GM13976 (cell line): ENCODE measurements at places on chromosomes 11 and 22.
A peak's percentile ranks its signal among the peaks of the same experiment; 100 is the strongest.

DNA sequence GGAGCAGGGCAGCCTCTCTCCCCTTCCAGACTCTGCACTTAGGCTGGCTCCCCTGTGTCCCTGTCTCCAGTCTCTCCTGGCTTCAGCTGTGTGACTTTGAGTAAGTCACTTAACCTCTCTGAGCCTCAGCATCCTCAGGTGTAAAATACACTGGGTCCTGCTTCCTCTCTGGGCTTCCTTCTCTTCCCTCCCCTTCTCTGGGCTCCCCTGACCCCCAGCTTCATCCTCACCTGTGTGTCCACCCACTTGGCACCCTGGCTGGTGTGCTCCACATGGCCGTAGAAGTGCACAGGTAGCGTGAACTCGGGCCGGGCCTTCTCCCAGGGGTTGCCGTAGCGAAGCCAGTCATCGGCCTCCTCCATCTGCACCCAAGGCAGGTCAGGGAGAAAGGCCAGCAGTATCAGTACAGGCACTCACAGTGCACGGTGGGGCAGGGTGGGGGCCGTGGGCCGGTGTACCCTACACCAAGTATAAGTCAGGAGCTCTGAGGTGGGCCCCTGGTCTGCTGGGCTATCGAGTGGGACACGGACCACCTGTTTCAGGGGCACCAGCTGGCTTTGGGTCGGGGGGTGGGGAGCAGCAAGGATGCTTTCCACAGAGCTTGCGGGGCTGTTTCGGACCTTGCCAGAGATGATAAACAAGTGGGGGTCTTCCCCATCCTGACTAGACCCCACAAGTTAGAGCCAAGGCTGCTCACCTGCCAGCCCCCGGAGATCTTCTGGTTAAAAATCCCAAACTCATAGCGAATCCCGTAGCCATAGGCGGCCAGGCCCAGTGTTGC is 2.0 kb downstream of the PYGM start:
- no peak for DNase-seq

- no peak for DNase-seq
Measured at GRCh38 chr11:83152264-83152663, 4.7 kb upstream of the PCF11 start.

DNA sequence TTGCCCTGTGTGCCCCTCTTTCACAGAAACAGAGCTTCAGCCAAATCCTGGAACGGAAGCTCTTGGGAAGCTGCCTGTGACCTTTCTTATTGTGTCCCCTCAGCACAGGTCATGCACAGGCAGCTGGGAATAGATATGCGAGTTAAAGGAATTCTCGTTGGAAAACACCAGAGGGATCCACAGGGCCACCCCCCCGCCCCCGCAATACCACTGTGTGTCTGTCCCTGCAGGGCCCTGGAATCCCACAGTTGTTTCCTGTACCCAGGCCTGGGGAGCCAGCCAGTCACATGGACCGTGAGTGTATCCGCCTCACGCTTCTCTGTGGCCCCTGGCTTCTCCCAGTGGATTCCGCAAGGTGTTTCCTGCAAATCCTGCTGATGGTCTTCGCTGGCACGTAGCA is 29.0 kb downstream of the TIMP3 start:
- DNase-seq = no peak

DNA sequence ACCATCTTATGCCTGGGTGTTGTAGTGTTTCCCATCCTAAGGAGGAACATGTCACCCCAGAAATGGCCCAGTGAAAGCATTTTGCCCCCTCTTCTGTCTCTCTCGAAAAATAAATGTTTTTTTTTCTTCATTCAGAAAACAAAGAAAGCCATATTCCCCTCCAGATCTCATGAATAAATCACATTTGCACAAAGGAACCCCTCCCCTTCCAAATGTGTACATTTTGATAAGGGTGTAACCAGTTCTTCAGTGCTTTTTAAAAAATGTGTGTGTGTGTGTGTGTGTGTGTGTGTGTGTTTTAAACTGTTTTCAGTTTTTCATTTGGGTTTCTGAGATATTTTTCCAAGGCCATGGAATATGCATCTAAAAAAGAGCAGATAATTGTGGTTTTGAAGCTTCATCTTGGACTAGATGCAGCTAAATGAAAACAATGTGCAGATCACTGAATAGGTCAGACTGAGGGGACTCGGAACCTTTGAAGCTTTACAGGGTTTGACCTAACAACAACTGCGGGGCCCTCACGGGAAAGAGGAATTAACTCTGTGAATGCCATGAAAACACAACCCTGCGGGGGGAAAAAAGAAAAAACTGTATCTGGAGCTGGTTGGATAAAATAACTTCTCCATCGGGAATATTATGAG is 76.4 kb downstream of the YAP1 start:
- no peak for DNase-seq

DNA sequence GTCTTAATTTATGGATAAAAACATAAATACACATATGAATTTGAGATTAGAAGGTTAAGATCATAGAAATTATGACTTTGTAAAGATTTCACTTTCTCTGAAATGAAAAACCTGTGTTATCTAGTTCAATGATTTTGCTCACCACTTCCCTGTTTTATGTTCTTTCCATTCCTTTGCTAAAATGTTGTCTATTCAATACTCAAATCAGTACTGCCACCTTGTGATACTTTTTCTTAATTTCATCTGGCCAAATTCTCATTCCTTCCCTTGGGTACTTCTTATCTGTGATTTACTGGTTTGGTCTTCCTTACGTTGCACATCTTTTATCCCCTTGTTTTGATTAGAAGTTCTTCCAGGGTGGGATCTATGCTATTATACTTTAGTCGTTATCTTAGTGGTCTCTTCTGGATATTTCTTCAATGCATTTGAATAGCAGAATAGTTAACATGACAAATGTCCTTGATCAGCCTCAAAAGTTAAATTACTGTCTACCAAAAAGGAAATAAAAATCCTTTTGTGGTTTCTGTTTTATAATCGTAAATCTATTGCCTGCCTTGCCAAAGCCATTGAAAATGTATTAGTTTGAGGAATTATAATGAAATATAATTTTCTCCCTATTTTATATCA is 197.0 kb downstream of the PGR start:
- no peak for DNase-seq

- DNase-seq = no peak
Measured at GRCh38 chr11:862081-862661, 19.5 kb downstream of the TSPAN4 start.

- no peak for DNase-seq
Measured at GRCh38 chr11:109267293-109268095, 154.5 kb upstream of the C11orf87 start.

GRCh38 chr11:70505331-70505731 is 107.0 kb downstream of the CTTN start:
- DNase-seq = no peak

- DNase-seq = no peak
Measured at GRCh38 chr22:34334893-34335292, 414.6 kb upstream of the LARGE1 start.

DNA sequence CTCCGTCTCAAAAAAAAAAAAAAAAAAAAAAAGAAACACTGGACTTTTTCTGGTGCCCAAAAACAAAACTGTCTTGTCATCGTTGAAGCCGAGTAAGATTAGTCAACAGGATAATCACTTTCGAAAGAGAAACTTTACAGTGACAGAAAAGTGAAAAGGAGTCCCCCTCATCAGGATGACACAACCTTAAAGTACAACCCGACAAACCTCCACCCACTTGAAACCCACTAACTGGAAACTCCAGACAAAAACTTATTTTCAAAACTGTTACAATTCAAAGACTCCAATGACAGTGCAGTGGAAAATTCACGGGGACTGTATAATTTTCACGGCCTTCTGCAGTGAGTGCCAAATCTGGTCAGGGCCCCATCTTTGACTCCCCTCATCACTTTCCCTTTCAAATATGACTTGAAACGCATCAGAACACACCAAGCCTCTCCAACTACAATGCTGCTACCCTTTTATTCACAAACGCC is 1.3 kb downstream of the DENND5A start:
- peak; percentile 90 for DNase-seq

GRCh38 chr11:8066036-8066910 is 14.7 kb upstream of the TUB start:
- no peak for DNase-seq

DNA sequence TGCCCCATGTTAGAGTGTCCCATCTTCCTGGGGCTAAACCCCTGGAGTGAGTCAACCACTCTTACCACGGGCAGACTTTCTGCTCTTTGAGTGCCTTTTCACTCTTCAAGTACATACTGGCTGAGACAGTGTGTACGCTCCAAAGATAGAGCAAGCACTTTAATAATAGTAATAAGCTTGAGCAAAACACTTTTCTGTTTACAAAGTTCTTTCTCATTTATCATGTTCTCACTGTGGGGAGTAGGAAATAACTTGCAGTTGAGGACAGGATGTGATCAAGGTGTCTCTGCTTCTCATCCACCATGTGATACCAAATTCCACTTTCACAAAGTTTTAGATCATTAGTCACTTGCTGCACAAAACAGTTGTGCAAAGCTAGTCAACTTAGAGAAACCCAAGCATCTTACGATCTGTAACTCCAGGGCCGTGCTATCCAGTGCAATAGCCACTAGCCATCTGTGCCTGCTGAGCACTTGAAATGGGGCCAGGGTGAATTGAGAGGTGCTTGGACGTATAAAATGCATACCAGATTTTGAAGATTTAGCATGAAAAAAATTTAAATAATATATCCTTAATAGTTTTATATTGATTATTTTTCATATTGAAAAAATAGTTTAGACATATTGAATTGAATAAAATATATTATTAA is 135.3 kb downstream of the KIF18A start:
- no peak for DNase-seq

- DNase-seq = no peak
Measured at GRCh38 chr22:23673826-23674690, 16.8 kb upstream of the RGL4 start.

GRCh38 chr11:123356539-123356938 is 73.5 kb upstream of the GRAMD1B start:
- no peak for DNase-seq

DNA sequence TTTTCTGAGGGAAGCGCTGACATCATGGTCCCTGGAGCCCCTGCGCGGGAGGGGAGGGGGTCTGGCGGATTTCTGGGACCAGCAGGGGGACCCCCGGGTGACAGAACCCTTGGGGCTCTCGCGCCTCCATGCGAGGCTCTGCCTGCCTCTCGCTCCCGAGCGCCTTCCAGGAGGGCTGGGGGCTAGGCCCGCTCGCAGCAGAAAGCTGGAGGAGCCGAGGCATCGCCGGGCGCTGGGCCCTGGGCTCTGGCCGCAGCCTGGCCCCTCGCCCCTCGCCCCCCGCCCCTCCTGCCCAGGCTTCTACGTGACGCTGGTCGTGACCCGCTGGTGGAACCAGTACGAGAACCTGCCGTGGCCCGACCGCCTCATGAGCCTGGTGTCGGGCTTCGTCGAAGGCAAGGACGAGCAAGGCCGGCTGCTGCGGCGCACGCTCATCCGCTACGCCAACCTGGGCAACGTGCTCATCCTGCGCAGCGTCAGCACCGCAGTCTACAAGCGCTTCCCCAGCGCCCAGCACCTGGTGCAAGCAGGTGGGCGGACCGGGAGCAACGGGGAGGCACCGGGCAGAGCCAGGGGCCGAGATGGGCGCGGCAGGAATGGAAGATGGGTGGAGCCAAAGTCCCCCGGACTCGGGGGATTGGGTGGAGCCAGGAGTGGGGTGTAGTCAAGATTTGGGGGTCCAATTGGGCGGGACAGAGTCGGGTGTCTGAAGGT is 5.4 kb downstream of the BEST1 start:
- peak; percentile 53 for DNase-seq

DNA sequence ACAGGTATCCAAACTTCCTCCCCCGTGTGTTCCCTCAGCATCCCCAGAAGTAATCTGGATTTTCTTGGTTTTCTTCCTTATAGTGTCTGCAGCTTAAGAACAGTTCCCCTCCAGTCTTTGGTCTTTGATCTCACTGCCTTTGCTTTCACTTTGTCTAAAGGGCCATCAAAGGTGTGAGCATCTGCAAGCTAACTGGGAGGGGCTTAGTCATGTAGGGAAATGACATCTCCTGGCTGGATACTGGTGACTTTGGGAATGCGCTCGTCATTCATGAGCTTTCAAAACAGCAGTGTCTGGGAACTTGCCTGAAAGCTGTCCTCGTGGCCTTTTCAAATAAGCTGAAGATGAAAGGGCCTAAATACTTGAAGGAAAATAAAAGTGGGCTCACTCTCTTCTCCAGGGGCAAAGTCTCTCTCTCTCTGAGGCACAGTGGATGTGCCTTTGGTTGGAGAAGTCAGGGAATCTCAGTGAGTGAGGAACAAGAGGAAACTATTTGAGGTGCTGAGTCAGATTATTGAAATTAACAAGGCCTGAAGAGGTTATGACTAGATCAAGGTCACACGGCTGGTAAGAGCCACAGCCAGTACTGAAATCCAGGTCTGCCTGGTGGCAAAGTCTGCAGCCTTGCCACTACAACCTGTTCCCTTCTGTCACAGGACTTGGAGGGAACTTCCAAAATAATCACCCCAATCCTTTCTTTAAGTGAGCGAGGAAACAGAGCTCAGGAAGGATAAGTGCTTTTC is 45.6 kb upstream of the TENM4 start:
- no peak for DNase-seq

- no peak for DNase-seq
Measured at GRCh38 chr11:46684367-46684766, 16.1 kb downstream of the ARHGAP1 start.

GRCh38 chr11:2083411-2083810 is 55.8 kb downstream of the IGF2 start:
- DNase-seq = no peak

GRCh38 chr11:48675945-48676344 is 187.4 kb downstream of the OR4A47 start:
- no peak for DNase-seq

- no peak for DNase-seq
Measured at GRCh38 chr11:114291842-114292680, 4.1 kb upstream of the NNMT start.

GRCh38 chr22:37387793-37388192 is 39.5 kb downstream of the ELFN2 start:
- no peak for DNase-seq

DNA sequence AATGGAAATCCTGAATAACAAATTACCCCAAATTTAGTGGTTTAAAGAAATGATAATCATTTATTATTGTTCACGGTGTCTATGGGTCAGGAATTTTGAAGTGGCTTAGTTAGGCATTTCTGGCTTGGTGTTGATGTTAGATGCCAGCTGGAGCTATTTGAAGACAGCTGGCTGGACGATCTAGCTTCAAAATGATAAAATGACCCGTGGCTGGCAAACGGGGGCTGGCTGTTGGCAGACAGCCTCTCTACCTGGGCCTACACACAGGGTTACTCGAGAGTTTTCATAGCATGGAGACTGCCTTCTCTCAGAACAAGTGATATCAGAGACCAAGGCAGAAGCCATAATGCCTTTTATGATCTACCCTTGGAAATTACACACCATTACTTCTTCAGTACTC is 285.2 kb downstream of the METTL15 start:
- no peak for DNase-seq

DNA sequence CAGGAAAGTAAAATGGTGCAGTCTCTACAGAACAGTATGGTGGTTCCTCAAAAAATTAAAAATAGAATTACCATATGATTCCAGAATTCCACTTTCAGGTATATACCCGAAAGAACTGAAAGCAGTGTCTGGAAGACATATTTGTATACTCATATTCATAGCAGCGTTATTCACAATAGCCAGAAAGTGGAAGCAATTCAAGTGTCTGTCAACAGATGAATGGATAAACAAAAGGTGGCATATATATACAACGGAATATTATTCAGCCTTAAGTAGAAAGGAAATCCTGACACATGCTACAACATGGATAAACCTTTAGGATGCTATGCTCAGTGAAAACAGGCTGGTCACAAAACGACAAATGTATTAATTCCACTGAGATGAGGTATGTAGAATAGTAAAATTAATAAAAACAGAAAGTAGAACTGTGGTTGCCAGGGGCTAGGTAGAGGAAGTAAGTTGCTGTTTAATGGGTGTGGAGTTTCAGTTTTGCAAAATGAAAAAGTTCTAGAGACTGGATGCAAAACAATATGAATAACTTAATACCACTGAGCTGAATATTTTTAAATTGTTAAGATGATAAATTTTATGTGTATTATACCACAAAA is 14.5 kb downstream of the SAA1 start:
- DNase-seq = peak; percentile 48
